ENCODE measurements at places on chromosomes 7 and 10.

GRCh38 chr7:91713669-91714068 is 166.8 kb downstream of the MTERF1 start:
- DNase-seq: no peak

DNA sequence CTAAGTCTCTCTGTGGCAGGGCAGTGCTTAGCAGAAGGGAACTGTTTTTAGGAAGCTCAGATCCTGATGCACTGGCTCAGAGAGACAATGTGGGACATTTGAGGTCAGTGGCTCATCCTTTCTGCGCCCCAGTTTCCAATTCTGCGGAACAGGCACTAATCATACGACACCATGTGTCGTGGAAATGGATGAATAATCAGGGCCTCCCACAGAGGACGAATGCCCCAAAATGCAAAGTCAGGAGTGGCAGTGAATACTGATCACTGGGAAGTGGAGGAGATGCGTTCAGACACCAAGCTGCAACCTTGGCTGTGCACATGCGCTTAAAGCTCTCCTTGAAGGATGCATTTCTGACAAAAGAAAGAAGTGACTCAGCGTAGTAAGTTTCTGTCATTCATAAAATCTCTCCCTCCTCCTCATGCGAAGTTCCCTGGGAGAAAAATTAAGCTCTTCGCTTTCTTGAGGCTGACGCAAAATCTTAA is 21.9 kb upstream of the ECHDC3 start:
- DNase-seq: no peak

DNA sequence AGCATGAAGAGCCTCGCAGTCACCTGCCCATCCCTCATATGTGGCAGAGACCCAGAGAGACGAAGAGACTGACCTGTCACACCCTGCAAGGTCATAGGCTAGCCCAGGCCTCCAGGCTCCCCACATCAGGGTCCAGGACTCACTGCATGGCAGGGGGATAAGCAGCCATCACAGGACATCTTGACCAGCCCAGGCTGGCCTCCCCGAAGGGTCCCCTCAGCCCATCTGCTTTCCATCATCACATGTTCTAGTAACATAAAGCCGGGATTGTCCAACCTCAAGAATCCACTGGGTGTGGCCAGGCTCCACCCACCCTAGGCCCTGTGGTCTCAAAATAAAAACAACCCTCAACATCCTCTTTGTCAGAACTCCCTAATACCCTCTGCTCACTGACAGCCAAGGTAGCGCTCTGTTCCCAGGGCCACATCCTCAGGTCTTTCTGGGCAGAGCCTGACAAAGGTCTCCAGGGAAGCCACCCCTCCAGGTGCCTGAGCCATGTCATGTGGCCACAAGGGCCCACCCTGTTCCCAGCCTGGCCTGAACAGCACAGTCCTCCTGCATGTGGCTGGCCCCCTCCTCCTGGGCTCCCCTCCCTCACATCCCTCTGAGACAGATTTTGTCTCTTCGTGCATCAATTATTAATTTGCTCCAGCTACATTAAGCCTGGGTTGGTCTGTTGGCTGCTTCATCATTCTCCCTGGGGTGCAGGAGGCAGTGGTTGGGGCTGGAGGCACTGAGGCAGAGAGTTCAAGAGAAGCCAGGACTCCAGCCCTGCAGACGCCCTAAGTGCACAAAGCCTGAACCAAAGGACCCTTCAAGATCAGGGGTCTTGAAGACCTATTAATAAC is 131.8 kb upstream of the UNC5B start:
- DNase-seq: no peak

- no peak for DNase-seq
Observed at GRCh38 chr7:104627516-104627915, 299.1 kb downstream of the LHFPL3 start.

DNA sequence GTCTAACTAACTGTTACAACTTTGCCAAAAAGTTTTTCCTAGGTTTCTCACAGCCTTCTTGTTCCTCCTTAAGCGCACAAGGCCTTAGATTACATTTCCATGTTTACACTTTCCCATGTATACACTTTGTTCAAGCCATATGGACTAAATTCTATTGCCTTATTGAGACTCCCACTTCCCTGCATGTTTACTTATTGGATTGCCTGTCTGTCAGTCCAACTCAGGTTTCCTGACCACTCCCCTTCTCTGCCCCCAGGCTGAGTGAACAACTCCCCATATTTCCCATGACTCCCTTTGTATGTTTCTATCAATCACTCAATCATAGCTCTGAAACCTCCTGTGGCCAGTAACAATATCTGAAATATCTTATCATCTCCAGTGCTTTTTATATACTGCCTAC is 43.0 kb downstream of the SLC25A40 start:
- no peak for DNase-seq

DNA sequence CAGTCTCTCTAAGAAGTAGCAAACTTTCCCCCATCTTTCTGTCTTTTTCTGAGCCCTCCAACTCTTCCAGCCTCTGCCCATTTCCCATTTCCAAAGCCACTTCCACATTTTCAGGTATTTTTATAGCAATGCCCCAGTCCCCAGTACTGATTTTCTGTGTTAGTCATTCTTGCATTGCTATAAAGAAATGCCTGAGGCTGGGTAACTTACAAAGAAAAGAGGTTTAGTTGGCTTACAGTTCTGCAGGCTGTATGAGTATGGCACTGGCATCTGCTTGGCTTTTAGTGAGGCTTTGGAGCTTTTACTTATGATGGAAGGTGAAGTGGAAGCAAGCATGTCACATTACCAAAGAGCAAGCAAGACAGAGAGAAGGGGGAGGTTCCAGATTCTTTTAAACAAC is 17.2 kb downstream of the PLCE1 start:
- DNase-seq: no peak

DNA sequence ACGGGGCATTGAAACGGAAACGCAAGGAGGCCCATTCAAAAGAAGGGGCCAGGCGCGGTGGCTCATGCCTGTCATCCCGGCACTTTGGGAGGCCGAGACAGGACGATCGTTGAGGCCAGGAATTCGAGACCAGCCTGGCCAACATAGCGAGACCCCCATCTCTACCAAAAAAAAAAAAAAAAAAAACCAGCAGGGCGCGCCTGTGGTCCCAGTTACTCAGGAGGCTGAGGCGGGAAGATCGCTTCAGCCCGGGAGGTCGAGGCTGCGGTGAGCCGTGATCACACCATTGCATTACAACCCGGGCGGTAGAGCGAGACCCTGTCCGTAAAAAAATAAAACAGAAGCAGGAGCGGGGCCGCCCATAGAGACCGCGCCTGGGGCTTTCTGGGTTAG is 396 bp downstream of the PSMG3 start:
- DNase-seq: no peak

DNA sequence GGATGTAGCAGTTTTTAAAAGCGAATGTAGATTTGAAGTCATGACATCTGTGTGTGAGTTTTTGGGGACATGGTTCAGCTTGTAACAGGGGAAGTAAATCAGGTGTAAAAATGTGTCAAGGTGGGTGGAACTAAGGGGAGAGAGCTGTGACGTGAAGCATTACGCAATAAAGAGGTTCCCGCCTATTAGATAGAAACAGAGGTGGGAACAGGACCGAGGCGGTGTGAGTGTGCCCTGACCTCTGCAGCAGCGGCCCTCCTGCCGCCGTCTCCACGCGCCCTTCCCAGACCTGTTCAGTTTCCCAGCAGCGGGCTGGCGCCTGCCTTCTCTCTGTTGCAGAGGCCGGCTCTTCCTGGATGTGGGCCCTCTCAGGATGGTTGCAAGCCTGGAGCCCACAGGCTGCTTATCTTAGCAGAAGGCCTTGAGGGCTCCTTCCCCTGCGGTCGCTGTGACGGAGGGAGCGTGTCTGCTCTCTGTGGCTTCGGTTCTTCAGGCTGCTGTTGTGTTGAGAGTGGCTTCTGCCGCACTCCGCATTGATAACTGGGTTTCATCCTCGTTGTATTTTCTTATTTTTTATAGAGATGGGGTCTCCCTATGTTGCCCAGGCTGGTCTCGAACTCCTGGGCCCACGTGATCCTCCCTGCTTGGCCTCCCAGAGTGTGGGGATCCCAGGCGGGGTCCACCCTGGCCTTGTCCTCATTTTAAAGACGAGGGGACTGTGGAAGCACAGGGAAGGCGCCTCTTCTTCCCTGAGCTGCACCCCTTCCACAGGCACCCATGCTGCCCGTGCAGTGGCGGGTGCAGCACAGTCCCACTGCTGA is 65.0 kb downstream of the DNAJB6 start:
- peak; percentile 81 for DNase-seq

DNA sequence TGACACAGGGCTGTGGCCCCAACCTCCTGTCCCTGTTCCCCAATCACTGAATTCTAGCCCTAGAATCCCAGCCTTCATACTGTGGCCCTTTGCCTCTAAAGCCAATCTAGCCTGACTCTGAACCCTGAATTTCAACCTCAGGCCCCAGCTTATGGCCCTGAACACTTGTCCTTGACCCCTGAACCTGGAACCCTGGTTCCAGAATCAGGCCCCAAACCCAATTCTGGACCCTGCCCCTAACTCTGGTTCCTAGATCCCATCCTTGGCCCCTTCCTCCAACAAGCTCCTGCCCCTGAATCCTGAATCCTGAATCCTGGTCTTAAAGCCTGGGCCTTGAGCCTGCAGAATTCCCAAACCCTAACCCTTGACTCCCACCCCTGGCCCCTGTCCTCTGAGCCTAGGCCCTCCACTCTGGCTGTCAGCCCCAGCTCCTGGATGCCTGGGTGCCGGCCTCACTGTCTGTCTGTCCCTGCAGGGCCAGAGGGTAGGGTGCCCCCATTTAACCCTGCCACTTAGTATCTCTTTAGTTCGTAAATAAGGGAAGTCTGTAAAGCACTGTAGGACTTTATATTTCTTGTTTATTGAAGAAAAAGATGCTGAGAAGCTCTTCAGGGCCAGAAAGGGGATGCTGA is 1.3 kb downstream of the INPP5A start:
- DNase-seq: no peak

GRCh38 chr10:96072674-96073073 is 29.3 kb downstream of the CCNJ start:
- DNase-seq: no peak

GRCh38 chr10:102409604-102410428 is 8.8 kb downstream of the PSD start:
- DNase-seq: no peak

DNA sequence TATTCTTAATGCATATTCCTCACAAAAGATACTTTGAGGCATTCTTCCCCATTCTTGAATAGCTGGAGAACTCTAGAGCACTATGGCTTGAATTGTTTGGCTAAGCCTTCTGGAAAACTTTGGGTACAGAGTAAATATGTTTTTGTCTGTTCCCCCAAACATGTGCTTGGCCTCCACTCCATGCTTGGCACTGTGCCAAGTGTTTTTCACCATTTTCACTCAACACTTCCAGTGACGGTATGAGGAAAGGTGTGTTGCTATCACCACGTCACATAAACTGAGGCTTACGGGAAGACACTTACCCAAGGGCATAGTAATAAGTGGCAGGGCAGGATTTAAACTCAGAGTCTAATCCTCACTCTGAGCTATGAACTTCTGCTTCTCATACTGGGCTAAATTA is 318.2 kb downstream of the WDR11 start:
- DNase-seq: no peak

GRCh38 chr10:122992031-122992585 is 11.9 kb downstream of the PSTK start:
- DNase-seq: no peak

GRCh38 chr10:102729029-102730026 is 14.4 kb upstream of the WBP1L start:
- DNase-seq: peak; percentile 82

- DNase-seq: no peak
Observed at GRCh38 chr7:107610323-107610722, 30.3 kb downstream of the BCAP29 start.

DNA sequence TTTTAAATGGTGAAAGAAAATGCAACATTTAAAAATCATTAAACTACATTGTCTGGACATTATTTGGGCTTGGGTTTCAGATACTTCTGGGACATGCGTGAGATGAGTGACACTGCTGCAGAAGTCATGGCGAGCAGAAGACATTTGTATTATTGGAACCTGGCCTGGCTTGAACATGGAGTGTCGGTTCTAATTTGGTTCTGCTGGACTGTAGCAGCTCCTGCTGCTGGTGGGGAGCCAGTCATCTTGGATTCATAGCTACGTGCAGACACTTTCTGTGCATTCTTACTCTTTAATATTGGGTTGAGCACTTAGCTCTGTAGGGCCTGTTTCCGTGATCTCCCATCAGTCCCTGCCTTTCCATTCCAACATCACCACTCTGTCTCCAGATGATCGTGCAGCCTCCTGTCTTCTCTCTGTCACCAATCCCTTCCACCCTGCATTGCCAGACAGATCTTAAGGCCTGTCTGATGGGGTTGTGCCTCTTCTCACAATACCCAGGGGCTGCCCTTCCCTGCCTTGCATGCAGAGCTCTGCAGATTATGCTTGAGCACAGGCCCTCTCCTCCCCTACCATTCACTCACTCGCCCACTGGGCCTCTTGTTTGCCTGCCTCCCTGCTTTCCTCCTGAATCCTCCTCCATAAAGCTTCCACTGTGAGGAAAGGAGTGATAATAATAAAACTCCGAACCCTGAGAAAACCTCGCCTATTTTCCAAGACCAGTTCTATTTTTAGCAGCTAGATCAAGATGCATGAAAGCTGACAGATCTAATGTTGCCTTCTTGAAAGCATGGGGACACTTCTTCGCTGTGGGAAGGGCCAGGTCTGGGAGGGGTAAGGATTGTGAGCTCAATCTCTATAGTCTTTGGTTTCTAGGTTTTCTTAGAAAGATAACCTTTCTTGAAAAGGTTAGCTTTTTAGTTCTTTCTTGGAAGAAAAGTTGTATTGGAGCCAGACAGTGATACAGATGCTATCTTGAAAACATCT is 32.9 kb downstream of the CELF2 start:
- no peak for DNase-seq

DNA sequence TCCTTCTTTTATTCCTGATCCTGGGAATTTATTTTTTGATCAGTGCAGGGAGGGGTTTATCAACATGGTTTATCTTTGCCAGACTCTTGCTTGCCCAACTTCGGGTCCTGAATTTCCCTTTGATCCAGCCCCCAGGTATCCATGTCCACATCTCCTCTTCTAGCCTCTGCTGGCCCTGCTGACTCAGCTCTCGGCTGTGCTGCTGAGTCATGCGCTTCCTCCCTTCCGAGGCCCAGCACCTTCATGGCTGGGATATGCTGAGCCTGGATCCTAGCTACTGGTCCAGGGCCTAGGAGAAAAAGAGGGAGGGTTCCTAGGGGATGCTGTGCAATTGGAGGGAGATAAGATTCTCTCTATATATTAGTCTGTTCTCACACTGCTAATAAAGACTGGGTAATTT is 380.7 kb upstream of the SHH start:
- DNase-seq: no peak

- no peak for DNase-seq
Observed at GRCh38 chr7:33612442-33612841, 292.9 kb upstream of the BMPER start.
